Germinal center (tissue), 1 donor: ENCODE measurements at places on chromosomes 1 and 21.

DNA sequence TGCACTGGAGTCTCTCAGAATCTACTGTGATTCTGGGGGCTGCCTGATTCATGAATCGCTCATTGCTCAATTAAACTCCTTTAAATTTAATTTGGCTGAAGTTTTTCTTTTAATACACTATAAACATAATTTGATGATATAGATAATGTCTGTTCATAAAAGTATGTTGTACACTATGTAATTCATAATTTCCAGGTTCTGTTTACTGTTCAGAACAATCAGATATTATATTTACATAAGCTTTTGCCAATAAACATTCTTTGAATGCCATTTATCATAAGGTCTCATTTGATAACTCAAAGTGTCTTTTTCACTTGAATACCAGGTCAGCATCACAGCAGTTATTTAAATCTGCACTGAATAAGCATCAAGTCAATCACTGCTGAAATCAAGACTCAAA lies 39.6 kb downstream of the PIGK start:
- no peak for DNase-seq

DNA sequence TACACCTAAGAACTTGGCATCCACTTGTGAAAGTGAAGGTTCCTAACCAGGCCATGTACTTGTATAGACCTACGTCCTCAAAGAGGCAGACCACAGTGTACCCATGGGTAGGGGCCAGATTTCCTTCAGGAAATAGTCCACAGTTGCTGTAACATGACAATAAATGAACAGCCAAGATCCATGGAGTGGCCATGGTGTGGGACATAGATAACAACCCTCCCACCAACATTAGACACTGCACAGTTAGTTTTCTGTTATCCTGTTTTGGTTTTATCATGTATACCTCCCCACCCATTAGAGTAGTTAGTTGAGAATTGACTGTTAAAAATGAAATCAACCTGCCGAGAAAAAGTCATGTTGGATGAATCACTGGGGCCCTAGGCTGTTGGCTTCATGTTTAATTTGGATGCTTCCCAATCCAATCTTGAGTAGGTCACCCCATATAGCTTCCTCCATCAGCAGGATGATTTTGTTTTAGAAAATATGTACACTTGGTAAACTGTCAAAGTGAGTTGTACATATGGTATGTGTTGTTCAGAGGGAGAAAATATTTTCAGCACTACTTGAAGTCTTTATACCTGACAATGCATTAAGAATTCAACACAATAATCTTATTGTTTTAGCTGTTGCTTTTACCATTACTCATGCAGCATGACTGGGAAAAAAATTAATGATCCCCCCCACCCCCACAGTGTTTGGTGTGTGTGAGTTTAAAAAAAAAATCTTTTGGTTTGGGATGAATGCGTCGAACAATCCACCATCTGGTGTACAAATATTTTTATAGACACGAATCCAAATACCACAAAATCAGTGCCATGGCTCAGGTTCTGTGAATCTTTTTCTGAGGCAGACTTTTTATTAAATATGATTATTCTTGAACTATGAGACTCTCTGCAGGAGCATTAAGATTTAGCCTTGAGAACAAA lies 88.3 kb upstream of the ARHGAP29 start:
- no peak for DNase-seq

DNA sequence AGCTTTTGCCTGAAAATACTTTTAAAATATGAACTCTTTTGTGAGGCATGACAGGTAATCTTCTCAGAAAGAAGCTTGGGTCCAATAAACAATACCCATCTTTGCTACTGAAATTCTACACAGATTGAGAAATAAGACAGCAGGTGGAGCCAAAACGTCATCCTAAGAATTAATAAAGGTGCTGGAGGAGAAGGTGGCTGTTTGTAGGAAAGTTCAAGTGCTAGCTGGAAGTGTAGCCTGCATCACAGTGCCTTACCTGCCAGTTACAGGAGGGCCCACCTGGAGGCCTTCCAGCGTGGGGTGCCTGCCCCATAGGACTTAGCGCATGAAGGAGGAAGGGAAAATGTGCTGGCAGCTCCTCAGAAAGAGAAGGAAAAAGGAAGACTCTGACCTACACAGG lies 93.7 kb downstream of the TTC3 start:
- DNase-seq = peak; percentile 12

- DNase-seq = no peak
These were observed 38.2 kb upstream of the KCND3 start for GRCh38 chr1:112027696-112028095.

- no peak for DNase-seq
These were observed 15.0 kb downstream of the HTR1D start for GRCh38 chr1:23202263-23202749.

GRCh38 chr21:45539046-45539795 lies 3.0 kb downstream of the SLC19A1 start:
- DNase-seq = no peak

DNA sequence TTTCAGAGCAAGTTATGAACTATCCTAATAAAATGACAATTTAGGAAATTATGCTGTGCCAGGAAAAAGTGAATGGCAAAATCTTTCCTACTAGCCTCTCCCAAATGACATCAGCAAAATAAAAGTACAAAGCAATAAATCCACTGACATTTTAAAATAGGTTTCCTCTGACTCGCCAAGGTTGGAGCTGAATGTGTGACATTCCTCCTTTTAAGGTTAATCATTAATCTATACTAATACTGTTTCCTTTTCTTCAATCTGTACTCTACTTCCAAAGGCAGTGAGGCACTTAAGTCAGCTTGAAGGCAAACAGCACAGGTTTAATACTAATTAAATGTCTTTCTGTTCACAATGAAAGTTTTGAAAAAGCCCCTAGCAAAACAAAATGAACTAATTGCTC lies 15.7 kb downstream of the RNF19B start:
- DNase-seq = no peak

GRCh38 chr1:30225357-30225756 lies 498.0 kb downstream of the MATN1 start:
- no peak for DNase-seq

DNA sequence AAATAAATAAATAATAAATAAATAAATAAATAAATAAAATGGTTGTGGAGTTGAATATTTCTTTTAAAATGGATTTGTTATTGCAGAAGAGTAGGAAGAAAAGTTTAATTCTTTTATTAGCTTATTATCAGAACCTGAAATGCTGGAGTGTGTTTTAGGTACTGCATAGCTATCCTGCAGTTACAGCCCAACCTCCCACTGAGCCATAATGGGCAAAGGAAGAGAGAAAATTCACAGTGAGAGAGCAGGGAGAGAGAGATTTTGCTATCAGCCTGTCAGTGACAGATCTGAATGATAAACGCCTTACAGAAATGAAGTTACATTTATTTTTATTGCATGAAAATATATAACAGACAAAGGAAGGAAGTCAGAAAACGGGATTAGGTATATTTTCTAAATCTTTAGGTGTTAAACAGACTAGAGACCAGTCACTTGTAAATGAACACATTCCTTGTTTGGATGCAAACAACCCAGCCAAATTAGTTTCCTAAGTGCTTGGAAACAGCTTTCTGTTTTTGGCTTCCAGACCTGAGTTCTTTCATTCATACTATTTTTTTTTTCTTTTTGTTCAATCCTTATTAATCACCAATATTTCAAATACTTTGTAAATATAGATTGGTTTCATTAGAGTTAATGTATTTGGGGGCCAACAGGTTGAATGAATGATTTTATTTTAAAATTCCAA lies 425.3 kb downstream of the USP25 start:
- no peak for DNase-seq

- DNase-seq = no peak
These were observed 440.9 kb upstream of the ZRANB2 start for GRCh38 chr1:71521655-71522264.

GRCh38 chr1:51282605-51283004 lies 46.5 kb downstream of the RNF11 start:
- no peak for DNase-seq

DNA sequence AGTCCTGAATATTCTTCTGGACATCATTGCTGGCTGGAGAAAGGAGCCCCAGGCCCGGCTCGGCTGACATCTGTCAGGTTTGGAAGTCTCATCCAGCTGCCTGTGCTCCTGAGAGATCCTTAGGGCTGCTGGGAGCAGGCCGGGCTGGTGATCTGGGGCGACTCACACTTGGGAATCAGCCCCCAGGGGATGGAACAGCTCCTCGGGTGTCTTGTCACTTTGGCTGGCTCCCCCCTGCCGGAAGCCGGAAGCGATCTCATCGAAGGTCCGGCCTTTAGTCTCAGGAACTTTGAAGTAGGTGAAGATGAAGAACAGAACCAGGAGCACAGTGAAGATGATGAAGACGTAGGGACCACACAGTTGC lies 31.8 kb downstream of the SLC2A1 start:
- no peak for DNase-seq

- peak; percentile 14 for DNase-seq
These were observed 34.9 kb downstream of the CENPF start for GRCh38 chr1:214637722-214638458.

DNA sequence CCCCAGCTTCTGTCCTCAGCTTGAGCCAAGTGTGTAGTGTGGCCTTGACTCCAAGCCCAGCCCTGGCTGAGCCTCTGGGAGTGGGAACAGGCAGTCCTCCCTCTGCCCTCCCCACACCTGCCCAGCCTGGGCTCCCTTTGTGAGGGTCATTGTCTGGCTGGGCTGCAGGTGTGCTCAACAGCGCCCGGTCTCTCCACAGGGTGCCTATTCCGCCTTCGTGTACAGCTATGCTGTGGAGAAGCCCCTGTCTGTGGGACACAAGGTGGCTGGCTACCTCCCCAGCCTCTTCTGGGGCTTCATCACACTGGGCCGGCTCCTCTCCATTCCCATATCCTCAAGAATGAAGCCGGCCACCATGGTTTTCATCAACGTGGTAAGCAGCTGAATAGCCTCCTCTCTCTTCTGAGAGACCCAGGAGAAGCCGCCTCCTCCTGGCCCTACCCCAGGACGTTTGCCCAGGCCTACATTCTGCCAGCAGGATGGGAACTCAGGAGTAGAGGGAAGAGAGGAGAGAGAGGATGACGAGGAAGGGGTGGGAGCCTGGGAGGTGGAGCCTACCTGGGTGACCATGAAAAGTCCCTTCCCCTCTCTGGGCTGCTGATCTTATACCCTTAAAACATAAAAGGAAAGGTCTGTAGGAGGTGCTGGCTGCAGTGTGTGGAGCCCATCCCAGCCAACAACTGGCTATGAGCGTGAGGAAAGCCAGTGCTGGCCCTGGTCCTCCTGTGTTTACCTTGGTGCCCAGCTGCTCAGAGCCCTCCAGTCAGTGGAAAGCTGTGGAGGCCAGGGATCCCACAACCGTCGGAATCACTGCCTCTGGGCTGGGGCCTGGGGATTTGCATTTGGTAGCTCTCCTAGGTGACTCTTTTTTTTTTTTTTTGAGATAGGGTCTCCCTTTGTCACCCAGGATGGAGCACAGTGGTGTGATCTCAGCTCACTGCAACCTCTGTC lies 45.7 kb downstream of the ELK4 start:
- DNase-seq = no peak

GRCh38 chr1:44485229-44485933 lies 80.3 kb downstream of the RNF220 start:
- DNase-seq = no peak

GRCh38 chr1:229336345-229336744 lies 6.5 kb downstream of the CCSAP start:
- DNase-seq = no peak

GRCh38 chr1:81128079-81128478 lies 672.7 kb upstream of the ADGRL2 start:
- no peak for DNase-seq

GRCh38 chr1:54884135-54884586 lies 2.8 kb downstream of the DHCR24 start:
- no peak for DNase-seq

- no peak for DNase-seq
These were observed at the start of gene SELP for GRCh38 chr1:169630006-169630405. TSS of gene SELP (minus strand) at chr1:169630124. CDS start at chr1:169630074, 50 bp downstream.

- no peak for DNase-seq
These were observed 182.3 kb downstream of the SDCCAG8 start for GRCh38 chr1:243438146-243438545.

- no peak for DNase-seq
These were observed 254.7 kb downstream of the NFIA start for GRCh38 chr1:61337037-61337436.

GRCh38 chr1:19240673-19241538 lies 10.4 kb downstream of the EMC1 start:
- peak; percentile 85 for DNase-seq

GRCh38 chr1:84143796-84144565 lies at the start of gene PRKACB:
TSS of gene PRKACB (plus strand) at chr1:84144271. CDS start at chr1:84144362, 91 bp downstream.
- peak; percentile 19 for DNase-seq

DNA sequence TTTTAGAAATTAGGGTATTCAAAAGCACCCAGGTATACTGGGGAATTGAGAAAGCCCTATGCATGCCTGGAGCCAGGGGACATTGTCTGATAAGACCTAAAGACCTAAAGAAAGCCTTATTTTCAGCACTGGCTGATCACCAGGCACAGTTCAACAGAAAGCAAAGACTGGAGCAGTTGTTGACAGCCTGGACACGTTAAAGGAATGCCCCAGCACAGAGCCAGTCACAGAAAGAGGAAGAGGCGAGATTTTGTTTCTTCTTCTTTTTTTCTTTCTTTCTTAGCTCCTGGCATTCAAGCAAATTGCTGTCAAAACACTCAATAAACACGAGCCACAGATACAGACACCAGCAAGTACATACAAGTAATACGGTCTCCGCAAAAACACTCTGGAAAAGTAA lies 40.4 kb downstream of the RNF187 start:
- DNase-seq = no peak

DNA sequence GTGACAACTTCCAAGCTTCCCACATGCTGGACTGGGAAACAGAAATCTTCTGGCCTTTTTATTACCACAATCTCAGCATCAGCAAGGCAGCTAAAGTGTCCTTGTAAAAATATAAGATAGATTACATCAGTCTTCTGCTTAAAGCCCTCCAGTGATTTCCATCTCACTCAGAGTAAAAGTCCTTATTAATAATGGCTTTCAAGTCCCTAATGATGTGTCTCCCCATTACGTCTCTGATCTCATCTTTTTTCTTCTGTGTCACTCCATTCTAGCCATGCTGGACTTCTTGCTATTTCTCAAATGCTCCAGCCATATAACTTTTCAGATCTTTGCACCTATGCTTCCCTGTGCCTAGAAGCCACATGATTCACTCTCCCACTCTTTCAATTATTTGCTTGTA lies 22.1 kb downstream of the PAPPA2 start:
- DNase-seq = no peak

GRCh38 chr1:91057784-91058183 lies 35.9 kb upstream of the ZNF644 start:
- DNase-seq = peak; percentile 21

GRCh38 chr1:234742622-234743021 lies 132.6 kb upstream of the IRF2BP2 start:
- no peak for DNase-seq

DNA sequence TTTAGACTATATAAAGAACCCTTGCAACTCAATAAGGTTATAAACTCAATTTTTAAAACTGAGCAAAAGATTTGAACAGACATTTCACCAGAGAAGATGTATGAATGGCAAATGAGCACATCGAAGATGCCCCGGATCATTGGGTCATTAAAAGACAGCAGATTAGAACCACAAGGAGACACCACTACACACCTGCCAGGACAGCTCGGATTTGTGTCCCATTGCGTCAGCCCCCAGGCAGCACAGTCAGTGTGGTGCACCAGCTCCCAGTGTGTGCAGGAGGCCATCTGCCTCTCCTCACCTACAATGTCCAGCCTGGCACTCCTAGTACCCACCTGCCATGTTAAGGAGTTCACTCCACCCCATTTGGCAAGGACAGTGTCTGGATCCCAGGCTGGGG lies 61.1 kb upstream of the LRP8 start:
- no peak for DNase-seq
